ENCODE measurements at places on chromosomes 2 and 18.
A peak's percentile ranks its signal among the peaks of the same experiment; 100 is the strongest.

DNA sequence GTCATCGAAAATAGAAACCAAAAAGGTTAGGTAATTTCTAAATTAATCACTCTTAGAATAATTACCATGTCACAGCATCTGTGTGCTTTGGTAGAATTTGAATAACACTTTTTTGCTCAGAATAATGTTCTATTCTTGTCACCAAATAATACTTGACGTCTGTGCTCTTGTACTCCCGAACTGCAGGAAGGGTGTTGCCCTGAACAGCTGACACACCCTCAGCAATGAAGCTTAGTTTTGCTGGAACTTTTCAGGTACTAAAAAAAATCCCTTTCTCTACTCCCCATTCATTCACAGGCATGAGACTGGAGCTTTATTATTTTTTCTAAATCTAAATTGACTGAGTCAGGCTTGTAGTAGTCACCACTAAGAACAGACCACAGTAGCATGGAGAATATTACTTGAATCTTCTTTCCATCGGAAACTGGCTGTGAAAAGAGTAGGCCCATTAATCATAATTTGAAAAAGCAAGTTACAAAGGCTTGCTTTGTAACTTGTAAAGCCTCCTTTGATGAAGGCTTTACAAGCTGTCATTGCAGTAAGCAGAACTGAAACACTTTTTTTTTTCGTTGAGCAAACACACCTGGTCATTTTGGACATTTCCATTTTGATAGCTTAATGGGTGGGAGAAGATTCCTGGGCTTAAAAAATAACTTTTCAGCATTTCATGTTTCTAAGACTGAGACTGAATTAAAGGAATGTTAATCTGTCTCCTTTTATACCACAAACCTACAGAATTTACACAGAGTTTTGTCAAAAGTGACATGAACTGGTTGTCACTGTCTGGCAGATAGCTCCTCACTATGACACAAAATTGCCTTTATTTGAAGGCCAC is 70.3 kb upstream of the PELI1 start:
- DNase-seq, result peak; percentile 44

GRCh38 chr2:128557069-128557468 is 238.4 kb upstream of the HS6ST1 start:
- DNase-seq, result no peak

DNA sequence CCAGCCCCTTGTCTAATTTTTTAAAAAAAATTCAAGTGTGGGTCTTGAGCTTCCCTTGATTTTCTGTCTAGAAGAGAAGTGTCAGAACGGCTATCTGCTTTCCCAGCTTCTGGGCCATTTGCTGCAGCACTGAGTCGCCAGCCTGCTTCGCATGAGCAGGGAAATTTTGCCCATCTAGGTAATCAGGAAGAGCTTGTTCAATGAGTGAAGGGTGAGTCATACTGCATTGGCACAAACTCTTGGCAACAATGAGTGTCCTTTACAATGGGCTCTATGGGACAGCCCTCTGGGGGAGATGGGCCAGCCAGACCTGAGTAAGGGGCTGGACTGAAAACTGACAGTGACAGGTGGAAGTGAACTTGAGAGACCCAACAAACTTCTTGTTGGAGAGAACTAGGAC is 2.4 kb upstream of the RNF144A start:
- DNase-seq, result no peak

- no peak for DNase-seq
These were observed 389.5 kb downstream of the RND3 start for GRCh38 chr2:150097901-150098531.

DNA sequence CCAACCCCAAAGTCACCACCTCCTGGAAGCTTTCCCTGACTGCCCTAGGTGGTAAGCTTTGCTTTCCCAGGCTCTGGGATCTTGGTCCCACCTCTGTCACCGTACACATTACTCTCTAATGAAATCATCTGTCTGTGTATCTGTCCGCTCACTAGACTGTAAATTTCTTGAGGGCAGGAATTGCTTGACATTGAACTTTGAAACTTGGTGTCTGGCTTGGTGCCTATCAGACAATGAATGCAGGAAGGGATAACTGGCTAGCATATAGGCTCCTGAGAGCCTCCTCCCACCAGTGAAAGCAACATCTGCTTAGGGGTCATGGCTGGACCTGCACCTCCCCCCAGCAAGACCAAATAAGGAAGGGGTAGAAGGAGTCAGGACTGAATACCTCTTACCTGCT is 155.7 kb downstream of the TNS1 start:
- no peak for DNase-seq

- no peak for DNase-seq
These were observed 746.1 kb downstream of the LRP1B start for GRCh38 chr2:141384676-141385075.

GRCh38 chr2:181675254-181675653 is 5.1 kb downstream of the NEUROD1 start:
- no peak for DNase-seq
